ENCODE measurements at places on chromosomes 7 and 10. TPM values are rescaled to one million over a fixed set of nuclear protein-coding genes. Genes with fewer than 3 reads are reported as not detected.

Gene ZNF488
- 1.6 TPM for total RNA-seq

Gene C10orf90
- not detected for total RNA-seq

Gene CYP2C8
- 0.07 TPM for total RNA-seq

Gene AQP1
- not detected for total RNA-seq

Gene EBF3
- 0.04 TPM for total RNA-seq

Gene TEX47
- total RNA-seq: not detected

Gene SFXN3
- 38.8 TPM for total RNA-seq

Gene C10orf53
- total RNA-seq: not detected

Gene VSTM4
- total RNA-seq: not detected

Gene AGR2
- 0.92 TPM for total RNA-seq

Gene LLCFC1
- total RNA-seq: not detected

Gene CALML5
- 2.4 TPM for total RNA-seq

Gene CASTOR2
- 4.7 TPM for total RNA-seq

Gene RSPH10B2
- not detected for total RNA-seq

Gene NAT16
- total RNA-seq: not detected

Gene CAMK2B
- total RNA-seq: 1.5 TPM

Gene AVL9
- total RNA-seq: 26.5 TPM

Gene CTAGE15
- total RNA-seq: 2.5 TPM

Gene KCNMA1
- 3.9 TPM for total RNA-seq

Gene EBLN1
- not detected for total RNA-seq

Gene DNTT
- not detected for total RNA-seq

Gene MSS51
- 0.61 TPM for total RNA-seq

Gene OIT3
- not detected for total RNA-seq

Gene LRMDA
- not detected for total RNA-seq

Gene SPDYE8
- total RNA-seq: not detected

Data from foreskin keratinocyte (primary cell).